Mesothelial cell of epicardium (in vitro differentiated cells): ENCODE measurements at places on chromosomes 11 and 22.

DNA sequence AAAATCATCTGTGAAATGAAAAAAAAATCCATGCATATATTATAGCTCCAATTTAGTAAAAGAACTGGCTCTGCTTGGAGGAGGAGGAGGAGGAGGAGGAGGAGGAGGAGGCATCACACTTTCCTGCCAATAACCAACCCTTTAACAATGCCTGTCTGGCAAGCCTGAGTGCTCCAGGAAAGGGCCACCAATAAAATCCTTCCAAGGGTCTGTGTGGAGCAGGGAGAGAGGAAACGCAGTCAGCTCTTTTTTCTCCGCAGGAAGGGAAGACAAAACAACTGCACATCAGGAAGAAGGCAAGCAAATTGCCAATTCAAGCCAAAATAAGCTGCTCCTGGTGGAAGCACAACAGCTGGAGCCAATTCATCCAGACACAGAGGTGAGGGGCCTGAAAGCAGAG lies 139.0 kb downstream of the KCNC1 start:
- DNase-seq = no peak

GRCh38 chr22:27996981-27997380 lies 77.9 kb upstream of the PITPNB start:
- no peak for DNase-seq

GRCh38 chr22:27108425-27109114 lies 451.2 kb downstream of the MIAT start:
- DNase-seq = no peak

GRCh38 chr11:89626366-89626765 lies 83.7 kb upstream of the TRIM77 start:
- no peak for DNase-seq

DNA sequence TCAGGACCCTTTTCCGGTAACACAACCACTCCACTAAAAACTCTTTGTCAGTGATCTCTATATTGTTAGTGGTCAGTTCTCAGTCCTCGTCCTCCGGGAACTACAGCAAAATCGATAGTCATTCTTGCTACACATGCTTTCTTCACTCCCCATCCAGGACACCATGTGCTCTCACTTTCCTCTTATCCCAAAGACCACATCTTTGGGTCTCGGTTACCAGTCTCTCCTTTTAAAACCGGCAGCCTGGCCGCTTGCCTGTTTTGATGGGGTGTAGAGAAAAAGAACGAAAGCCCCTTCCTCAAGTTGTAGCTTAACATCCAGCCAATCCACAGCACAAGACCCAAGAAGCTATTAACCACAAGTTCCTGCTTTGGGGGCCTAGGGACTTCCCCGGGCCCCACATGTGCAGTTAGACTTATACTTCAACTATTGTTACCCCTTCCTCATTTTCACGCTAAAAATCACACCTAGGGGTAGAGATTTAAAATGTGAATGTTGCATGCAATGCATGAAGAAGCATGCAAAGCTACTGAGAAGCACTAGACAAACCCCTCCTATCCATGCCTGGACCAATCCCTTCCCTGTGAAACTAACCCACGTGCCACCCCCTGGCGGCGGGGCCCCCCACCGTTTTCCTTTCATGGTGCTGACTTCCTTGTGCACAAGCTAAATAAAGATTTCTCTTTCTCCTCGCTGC lies 1.5 kb upstream of the TOLLIP start:
- no peak for DNase-seq

DNA sequence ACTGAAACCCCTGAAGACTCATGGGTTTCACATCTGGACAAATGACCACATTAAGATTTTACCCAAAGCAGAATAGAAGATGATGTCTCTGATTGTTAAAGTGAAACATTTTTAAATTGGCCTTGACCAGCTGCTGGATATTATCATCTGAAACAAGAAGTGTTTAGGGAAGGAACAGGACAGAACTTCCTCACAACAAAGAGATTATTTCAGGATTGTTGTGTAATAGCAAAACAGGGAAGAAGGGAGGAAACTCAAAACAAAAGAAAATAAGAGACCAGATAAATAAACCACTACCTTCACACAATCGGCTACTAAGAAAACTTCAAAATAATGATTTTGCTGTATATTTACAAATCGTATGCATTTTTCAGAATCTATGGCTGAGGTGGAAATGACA lies 319.2 kb upstream of the API5 start:
- no peak for DNase-seq

DNA sequence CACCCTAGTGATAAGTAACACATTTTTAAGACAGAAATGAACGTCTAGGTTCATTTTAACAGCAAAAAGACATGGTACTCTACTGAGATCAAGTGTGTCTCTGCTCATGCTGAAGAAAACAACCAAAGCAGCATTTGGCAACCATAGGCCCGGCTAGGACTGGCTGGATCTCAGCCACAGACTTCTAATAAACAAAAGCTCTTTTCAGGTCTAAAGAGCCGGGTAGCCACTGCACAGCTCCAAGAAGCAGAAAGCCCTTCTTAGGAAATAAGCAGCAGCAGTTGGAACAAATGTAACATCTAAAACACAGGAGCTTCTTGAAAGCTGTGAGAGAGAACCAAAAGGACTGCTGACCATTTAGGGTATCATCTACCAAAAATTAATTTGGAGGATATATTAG lies 37.6 kb downstream of the PITPNB start:
- DNase-seq = no peak

DNA sequence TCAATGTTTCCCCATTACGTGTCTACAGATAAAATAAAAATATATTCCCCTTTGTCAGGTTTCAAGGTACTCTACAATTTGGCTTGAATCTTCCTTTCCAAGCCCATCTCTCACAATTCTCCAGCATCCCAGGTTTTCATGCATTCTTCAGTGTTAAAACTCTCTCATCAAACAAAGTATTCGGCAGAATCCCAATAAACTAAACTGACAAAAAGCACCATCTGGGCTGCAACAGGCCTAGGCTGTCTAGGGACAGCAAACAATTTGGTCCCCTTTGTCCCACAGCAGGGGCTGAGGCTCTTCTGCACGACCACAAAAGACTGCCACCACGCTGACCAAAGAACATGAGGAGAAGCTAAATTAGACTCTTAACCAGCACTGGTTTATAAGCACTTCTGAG lies 159.4 kb downstream of the CADM1 start:
- DNase-seq = no peak
